ENCODE measurements at places on chromosomes 11 and 22.

DNA sequence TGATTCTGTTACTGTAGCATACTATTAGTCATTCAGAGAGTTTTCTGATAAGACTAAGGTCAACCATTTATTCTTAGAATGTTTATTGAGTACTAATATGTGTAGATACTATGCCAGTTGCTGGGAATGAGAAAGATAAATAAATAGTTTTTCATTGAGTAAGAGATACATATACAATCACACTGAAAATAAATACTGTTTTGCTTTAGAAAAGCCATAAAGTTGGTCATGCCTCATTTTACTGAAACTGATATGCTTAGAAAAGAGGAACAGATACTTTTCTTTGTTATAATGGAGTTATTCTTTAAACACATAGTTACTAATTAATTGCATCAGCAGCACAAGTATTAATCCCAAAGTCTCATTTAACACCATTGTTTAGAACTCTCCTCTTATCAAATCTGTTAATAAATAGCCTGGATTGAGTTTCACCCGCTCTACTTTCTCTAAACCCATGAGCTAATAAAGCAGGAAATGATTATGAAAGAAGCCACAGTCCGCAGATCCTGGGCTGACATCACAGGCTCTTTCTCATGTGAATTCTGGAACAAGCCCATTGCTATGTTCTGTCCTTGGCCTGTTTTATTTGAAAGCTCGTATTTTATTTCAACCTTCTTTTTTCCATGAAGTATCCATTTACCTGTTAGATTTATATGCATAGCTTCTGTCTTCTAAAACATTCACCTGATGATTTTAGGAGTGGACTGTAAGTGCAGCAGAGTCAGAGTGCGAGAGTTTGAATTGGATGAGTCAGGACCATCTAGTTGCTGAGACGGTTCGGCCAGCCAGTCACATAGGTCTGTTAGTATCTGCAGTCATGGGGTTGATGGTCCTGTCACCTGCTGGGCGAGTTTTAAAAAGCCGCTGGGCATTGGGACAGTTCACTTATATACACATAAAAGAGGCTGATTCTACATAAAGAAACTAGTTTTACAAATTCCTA lies 35.5 kb downstream of the PIWIL4 start:
- DNase-seq, result no peak

DNA sequence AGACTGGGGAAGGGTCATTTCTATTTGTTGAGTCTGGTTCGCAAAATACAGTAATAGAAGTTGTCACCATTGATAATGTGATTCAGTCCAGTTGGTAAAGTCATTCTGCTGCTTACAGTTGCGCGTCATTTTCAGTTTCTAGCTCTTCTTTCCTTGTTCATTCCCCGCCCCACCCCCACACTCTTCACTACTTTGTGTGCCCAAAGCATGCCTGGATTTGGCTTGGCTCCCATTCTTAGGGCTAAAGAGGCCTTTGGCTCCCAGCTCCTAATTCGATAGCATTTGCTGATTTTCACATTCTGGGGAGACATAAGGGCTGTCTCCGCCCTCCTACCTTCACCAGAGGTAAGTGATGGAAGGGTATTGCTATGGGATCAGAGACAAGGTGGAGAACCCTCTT lies 43.0 kb downstream of the CECR2 start:
- no peak for DNase-seq

DNA sequence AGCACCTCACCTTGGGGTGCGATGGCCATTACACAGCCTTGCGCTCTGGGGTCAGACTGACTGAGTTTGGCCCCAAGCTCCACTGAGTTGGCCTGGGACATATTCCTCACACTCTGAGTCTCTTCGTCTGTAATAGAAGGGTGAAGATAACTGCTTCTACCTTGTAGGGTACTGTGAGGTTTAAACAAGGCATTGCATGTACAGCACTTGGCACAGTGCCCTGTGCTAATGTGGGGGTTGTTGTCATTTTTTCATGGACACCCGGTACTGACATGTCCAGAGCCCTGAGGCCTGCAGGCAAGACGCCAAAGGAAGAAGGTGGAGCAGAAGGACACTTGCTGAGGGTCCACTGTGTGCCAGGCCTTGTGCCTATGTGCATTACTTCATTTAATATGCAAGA lies 50.7 kb downstream of the OTOG start:
- DNase-seq, result peak; percentile 52

GRCh38 chr11:133541021-133541719 lies 8.9 kb upstream of the OPCML start:
- DNase-seq, result no peak

GRCh38 chr22:44819966-44820631 lies 67.7 kb downstream of the ARHGAP8 start:
- no peak for DNase-seq

GRCh38 chr11:125902277-125902926 lies 604 bp downstream of the PUS3 start:
- DNase-seq, result no peak

DNA sequence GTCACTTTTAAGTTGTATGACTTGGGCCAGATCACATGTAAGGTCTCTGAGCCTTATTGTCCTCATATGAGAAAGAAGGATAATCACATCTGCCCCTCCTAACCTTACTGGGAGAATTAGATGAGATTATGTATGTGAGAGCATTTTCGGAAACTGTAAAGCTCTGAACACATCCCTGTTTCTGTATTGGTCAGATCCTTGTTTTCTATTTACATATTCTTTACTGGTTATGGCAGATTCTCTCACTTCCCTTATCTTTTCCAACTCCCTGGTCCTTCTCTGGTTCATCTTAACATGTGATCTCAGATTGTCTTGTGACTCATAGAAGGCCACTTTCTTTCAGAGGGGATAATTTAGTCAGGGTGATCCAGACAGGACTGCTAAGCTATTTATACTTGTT lies 41.8 kb downstream of the CCDC81 start:
- no peak for DNase-seq

GRCh38 chr22:30226192-30226832 lies 20.2 kb downstream of the LIF start:
- no peak for DNase-seq

DNA sequence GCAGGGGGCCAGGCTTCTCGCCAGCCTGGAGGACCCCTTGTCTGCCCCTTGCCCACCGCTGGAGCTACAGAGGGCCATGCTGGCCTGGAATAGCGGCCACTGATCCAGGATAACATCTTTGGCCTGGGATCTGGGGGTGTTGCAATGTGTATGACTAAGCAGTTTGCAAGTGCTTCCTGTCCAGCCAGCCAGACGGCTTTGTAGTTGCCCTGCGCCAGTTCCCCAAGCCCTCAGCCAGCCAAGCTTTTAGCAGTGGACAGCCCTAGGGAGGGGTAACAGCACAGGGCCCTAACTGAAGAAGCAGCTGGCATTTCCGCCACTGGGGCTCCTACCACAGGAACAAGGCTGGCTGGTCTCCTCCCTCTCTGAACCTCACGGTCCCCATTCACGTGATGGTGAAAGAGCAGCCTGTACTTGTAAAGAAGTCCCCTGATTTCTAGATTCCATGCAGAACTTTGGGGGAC lies 32.1 kb downstream of the UQCR10 start:
- no peak for DNase-seq

DNA sequence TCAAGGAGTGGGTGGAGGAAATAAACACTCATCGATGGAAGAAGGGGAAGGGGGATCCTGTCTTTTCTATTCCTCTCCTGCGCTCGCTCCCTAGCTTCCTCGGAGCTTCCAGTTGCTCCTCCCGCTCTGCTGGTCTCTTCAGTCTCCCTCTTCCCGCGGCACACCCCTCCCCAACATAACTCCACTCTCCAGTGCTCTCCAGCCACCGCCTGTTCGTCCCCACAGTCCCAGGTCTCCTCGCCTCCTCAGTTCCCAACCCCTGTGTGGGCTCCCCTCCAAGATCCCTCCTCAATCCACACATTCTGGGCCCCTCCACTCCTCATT lies 438 bp downstream of the ZW10 start:
- DNase-seq, result no peak

DNA sequence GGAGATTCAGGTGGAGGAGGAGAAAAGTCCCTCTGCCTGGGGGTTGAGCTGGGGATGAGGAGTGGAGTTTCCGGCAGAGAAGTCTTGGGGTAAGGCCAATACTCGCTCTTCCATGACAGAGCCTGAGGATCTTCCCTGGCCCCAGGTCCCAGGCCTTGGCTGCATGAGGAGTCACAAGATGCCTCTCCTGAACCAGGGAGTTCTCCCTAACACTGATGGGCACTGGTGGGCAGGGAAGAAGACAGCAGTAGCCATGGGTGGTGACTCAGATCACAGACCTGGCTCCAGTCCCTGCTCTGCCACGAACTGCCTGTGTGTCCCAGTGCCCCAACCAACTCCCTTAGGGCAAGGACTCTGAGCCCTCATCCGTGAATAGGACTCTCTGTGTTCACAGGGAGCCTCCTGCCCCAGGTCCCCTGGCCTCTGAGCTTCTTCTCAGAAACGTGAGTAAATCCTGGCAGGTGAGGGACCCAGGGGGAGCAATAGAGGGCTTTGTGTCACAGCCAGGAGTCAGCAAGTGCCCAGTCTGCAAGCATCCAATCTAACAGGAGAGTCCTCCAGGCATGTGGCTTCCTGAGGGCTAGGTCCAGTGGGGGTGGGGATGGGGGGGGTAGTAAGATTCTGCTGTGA lies 45.5 kb upstream of the FTH1 start:
- no peak for DNase-seq

GRCh38 chr11:95388086-95388485 lies 157.1 kb upstream of the SESN3 start:
- DNase-seq, result no peak

- no peak for DNase-seq
Observed at GRCh38 chr11:33065445-33066178, 26.2 kb downstream of the TCP11L1 start.

DNA sequence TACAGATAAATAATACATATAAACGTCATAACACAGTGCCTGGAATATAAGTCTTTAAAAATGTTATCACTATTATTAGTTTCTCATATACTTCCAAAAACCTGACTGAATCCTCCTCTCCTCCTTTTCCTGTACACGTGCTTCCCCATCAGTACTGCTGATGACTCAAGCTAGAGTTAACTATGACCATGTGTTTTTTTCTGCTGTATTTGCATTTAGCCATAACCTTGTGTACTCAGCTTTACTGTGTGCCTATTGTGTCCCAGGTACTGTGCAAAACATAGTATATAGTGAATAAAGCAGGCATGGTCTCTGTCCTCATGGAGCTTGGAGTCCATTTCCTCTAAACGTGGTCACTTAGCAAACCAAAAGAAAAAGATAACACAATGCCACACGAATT lies 56.5 kb upstream of the ARHGAP32 start:
- no peak for DNase-seq

- DNase-seq, result no peak
Observed at GRCh38 chr11:106276859-106277436, 199.5 kb downstream of the AASDHPPT start.

GRCh38 chr11:2730272-2731129 lies 30.7 kb upstream of the KCNQ1OT1 start:
- no peak for DNase-seq
